ENCODE measurements at places on chromosomes 16 and 17.

DNA sequence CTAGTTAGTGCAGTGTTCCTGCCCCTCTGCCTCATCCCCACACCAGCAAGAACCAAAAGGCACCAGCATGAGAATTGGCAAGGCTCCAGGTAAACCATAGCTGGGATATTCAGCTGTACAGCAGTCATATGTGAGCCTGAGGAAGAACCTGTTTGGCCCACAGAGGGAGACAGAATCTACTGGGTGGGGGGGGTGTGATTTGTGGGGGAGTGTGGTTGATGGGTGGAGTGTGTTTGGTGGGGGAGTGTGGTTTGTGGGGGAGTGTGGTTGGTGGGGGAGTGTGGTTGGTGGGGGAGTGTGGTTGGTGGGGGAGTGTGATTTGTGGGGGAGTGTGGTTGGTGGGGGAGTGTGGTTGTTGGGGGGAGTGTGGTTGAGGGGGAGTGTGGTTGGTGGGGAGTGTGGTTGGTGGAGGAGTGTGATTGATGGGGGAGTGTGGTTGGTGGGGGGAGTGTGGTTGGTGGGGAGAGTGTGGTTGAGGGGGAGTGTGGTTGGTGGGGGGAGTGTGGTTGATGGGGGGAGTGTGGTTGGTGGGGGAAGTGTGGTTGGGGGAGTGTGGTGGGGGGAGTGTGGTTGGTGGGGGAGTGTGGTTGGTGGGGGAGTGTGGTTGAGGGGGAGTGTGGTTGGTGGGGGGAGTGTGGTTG, 19.5 kb downstream of the MINK1 start:
- no peak for DNase-seq

GRCh38 chr16:19283637-19284036, 1.9 kb upstream of the CLEC19A start:
- no peak for DNase-seq

DNA sequence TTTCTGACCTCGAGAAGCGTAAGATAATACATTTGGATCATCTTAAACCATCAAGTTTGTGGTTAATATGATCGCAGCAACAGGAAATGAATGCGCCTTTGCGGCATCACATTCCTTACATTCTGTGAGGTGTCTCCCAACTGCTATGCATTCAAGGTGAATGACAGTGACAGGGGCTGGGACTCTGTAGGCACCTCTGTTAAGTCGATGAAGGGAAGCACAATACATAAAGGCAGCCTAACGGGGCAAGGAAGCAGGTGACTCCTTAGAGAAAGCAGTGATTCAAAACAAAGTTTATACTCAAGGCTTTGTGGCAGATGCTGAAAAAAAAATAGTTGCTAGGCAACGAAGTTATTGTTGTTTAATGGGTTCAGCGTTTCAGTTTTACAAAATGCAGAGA, 21.6 kb upstream of the EVPL start:
- no peak for DNase-seq

- peak; percentile 72 for DNase-seq
These were observed 5.2 kb downstream of the BAIAP2 start for GRCh38 chr17:81039854-81040758.

Data from NCI-H1417 (cell line).